ENCODE measurements at places on chromosomes 2 and 18. TPM values are rescaled to one million over a fixed set of nuclear protein-coding genes. Genes with fewer than 3 reads are reported as not detected.

IL37 gene
- not detected for total RNA-seq

SP140L gene
- total RNA-seq: 55.3 TPM

- no peaks in the 10 kb centered on the region for H3K4me1 ChIP-seq
- DNase-seq: no peak
- no peak overlapping the region for H3K27ac ChIP-seq
- H3K27me3 ChIP-seq: peaks cover 16% of the 10 kb centered on the region
- no peak overlapping the region for H3K4me3 ChIP-seq
Observed at GRCh38 chr2:121860033-121860757, 104.7 kb downstream of the TSN start.

DNA sequence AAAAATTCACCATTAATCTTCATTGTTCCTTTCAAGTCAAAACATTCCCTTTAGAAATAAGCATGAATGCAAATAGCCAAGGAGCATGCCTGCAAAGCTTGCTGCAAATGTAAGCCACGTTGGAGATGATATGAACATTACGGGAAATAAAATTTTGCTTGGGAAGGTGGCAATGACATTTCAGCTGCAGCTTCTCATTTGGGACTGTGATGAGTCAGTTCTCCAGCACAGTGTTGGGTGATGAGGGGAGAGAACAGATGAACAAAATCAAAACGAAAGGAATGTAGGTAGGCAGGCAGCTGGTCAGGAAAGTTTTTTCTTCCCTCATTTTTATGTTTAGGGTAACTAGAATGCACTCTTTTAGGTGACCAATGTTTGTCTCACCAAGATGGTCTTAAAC, 65.3 kb upstream of the CHRNA1 start:
- no peak overlapping the region for H3K4me3 ChIP-seq
- no peaks in the 10 kb centered on the region for H3K4me1 ChIP-seq
- no peaks in the 10 kb centered on the region for H3K27me3 ChIP-seq
- no peaks in the 10 kb centered on the region for H3K36me3 ChIP-seq
- no peak overlapping the region for H3K27ac ChIP-seq

DNA sequence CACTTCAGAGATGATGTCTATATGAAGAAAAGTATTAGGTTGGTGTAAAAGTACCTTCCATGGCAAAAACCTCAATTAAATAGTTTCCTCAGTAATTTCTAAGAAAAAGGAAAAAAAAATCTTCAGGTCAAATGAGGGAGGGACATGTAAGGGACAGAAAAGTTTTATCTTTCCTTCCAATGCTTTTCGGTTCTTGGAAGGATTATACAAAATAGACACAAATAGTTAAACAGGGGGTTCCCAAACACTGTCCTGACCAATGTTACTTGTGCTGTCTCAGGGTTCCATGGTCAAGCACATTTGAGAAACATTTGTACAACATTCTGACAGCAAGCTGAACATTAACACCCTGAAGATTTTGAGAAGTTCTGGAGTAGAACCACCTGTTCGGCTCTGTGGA, 22.0 kb downstream of the ERMN start:
- no peak overlapping the region for H3K4me3 ChIP-seq
- H3K36me3 ChIP-seq: no peaks in the 10 kb centered on the region
- H3K4me1 ChIP-seq: no peaks in the 10 kb centered on the region
- no peak overlapping the region for H3K27ac ChIP-seq
- DNase-seq: no peak
- no peaks in the 10 kb centered on the region for H3K27me3 ChIP-seq

DNA sequence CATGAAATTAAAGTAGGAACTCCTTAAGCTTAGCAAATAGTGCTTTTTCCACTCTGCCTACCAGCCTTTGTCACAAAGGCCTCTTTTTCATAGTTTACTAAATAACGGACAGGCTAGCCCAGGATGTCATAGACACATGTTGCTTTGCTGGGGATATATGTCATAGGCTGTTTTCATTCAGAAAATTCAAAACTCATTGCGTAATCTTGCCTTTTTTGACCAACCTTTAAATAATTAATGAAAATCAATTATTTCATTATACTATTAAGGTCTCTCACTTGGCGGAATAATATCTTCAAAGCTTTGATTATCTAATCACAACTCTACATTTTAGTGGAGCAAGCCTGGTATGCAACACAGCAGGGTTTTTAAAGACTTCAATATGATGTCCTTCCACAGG, 1245.7 kb upstream of the LRRTM1 start:
- no peak overlapping the region for H3K4me3 ChIP-seq
- H3K27ac ChIP-seq: no peak overlapping the region
- no peaks in the 10 kb centered on the region for H3K36me3 ChIP-seq
- H3K27me3 ChIP-seq: no peaks in the 10 kb centered on the region
- H3K4me1 ChIP-seq: no peaks in the 10 kb centered on the region

TMEM87B gene
- total RNA-seq: 12.1 TPM

SLC30A3 gene
- total RNA-seq: not detected

TLX2 gene
- total RNA-seq: 0.14 TPM

NOSTRIN gene
- total RNA-seq: 1.0 TPM

GRCh38 chr2:74567881-74568280, 13.4 kb downstream of the DOK1 start:
- H3K4me1 ChIP-seq: no peaks in the 10 kb centered on the region
- H3K36me3 ChIP-seq: no peaks in the 10 kb centered on the region
- H3K4me3 ChIP-seq: no peak overlapping the region

Data from CD4-positive, alpha-beta T cell (primary cell).